CD4-positive, alpha-beta memory T cell (primary cell): ENCODE measurements at places on chromosomes 3 and 15. TPM values are rescaled to one million over a fixed set of nuclear protein-coding genes. Genes with fewer than 3 reads are reported as not detected.

DNA sequence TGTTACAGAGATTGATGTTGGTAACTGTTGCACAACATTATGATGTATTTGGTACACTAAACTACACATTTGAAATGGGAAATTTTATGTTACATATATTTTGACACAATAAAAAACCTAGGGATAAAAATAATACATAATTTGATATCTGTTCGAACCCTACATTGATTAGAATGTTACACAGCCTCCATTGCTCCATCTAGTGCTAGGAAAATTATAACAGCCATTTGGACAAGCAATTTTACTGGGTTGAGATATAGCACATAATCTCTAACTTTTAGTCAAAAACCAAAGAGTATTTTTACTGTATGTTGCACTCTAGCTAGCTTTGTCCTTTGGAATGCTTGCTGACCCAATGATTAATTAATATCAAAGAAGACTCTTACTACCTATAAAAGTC lies 108.1 kb downstream of the LSAMP start:
- no peaks in the 10 kb centered on the region for H3K4me1 ChIP-seq
- no peaks in the 10 kb centered on the region for H3K27me3 ChIP-seq
- H3K27ac ChIP-seq, result no peak overlapping the region
- no peaks in the 10 kb centered on the region for H3K36me3 ChIP-seq
- no peak overlapping the region for H3K4me3 ChIP-seq

GRCh38 chr3:133750259-133750656 lies 4.1 kb downstream of the TF start:
- no peak overlapping the region for H3K27ac ChIP-seq
- no peak overlapping the region for H3K4me3 ChIP-seq
- peaks cover 3% of the 10 kb centered on the region for H3K27me3 ChIP-seq
- no peak for DNase-seq
- no peaks in the 10 kb centered on the region for H3K36me3 ChIP-seq

The APEH gene
- total RNA-seq, result 130 TPM

The KNG1 gene
- not detected for total RNA-seq

DNA sequence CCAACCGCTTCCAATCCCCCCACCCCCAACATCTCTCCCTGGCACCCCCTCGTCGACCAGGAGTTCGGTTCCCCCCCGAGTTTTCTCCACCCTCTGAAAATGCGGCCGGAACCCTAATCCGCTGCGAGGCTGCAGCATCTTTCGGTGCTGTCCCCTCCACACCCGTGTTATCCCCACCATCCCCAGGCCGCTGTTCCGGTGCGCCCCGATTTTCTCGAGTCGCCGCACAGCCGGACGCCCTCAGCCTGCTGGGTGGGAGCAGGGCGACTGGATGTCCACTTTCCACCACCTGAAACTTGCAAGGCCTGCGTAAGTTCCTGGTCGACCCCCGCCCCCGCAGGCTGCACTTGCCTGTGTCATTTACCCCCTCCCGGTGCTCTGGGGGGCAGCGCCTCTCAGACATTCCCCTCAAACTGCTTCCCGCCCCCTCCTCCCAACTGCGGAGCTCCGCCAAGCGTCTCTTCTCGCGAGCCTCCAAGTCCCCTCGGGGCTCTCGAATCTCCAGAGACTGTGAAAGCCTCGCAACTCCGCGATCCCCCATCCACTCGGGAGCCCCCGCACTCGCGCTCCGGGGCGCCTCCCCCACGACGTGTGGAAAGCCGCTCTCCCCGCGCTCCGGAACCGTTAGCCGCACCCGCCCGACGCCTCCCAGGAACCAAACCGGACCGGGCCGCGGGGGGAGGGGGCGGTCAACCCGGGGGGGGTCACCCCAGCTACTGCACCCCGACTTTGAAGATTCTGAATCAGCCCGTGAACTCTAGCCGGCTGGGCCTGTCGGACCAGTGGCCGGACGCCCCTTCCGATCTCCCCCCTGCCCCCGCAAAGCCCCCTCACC lies 566 bp downstream of the ETV5 start:
- no peaks in the 10 kb centered on the region for H3K36me3 ChIP-seq
- H3K27me3 ChIP-seq, result peaks cover 53% of the 10 kb centered on the region
- peak overlapping the region; percentile 43 for H3K4me3 ChIP-seq
- no peak overlapping the region for H3K27ac ChIP-seq

The TAGLN3 gene
- total RNA-seq, result not detected

DNA sequence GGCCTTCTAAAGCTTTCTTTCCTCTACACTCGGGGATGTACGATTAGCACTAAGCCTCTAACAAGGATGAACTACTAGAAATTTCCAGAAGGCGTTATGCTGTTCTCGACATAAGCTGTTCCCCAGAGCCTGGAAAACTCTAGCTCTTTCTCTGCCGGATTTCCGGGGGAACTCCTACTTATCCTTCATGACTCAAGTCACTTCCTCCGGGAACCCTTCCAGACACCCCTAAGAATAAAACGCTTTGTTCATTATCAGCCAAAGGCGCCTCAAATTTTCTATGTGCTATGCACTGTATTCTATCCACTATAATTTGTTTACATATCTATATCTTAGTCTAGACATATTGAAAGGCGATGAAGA lies 455 bp upstream of the SNAP23 start:
- peak overlapping the region; percentile 88 for H3K4me3 ChIP-seq
- no peaks in the 10 kb centered on the region for H3K27me3 ChIP-seq
- no peaks in the 10 kb centered on the region for H3K36me3 ChIP-seq
- no peak for DNase-seq
- H3K4me1 ChIP-seq, result peaks cover 44% of the 10 kb centered on the region
- H3K27ac ChIP-seq, result peak overlapping the region; percentile 72

The ITPKA gene
- 0.36 TPM for total RNA-seq

DNA sequence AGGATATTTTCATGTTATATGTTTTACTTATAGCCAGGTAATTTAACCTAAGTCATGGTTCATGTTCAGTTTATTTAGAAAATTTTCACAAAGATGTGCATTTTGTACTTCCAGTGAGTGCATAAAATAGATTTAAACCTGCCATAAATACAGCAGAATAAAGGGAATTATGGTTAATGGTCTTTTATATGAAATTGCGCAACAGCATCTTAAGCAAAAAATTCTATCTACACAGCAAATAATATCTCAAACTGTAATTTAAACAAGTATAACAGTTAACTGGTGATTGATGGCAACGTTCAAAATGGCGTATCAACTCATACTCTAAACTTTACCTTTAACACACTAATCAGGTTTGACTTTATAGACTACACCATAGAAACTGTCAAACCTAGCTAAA lies 97.6 kb downstream of the ROBO1 start:
- DNase-seq, result no peak
- H3K36me3 ChIP-seq, result no peaks in the 10 kb centered on the region
- H3K4me1 ChIP-seq, result no peaks in the 10 kb centered on the region
- no peaks in the 10 kb centered on the region for H3K27me3 ChIP-seq
- H3K4me3 ChIP-seq, result no peak overlapping the region

DNA sequence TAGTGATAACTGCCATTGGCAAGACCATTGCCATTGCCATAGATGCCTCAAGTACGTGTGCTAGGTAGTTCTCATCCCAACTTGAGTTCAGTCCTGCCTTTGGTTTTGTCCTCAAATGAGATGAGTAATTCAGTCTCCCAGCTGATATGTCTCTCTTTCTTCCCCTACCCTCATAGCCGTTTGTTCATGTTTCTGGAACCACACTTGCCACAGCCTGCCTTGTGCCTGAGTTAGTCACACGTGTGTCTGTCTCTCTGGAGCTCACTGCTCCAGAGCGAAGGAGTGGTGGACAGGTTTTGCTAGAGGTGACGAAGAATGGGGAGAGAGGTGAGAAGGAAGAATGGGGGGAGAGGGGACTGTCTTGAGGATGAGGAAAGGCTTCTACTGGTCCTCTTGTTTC lies 88.0 kb upstream of the IGF1R start:
- no peak overlapping the region for H3K27ac ChIP-seq
- H3K4me1 ChIP-seq, result no peaks in the 10 kb centered on the region
- no peak overlapping the region for H3K4me3 ChIP-seq
- H3K27me3 ChIP-seq, result no peaks in the 10 kb centered on the region
- DNase-seq, result no peak
- no peaks in the 10 kb centered on the region for H3K36me3 ChIP-seq

GRCh38 chr15:84398763-84399701 lies 163.5 kb downstream of the GOLGA6L4 start:
- no peak overlapping the region for H3K27ac ChIP-seq
- H3K36me3 ChIP-seq, result no peaks in the 10 kb centered on the region
- no peak overlapping the region for H3K4me3 ChIP-seq
- peak; percentile 27 for DNase-seq
- H3K4me1 ChIP-seq, result no peaks in the 10 kb centered on the region

DNA sequence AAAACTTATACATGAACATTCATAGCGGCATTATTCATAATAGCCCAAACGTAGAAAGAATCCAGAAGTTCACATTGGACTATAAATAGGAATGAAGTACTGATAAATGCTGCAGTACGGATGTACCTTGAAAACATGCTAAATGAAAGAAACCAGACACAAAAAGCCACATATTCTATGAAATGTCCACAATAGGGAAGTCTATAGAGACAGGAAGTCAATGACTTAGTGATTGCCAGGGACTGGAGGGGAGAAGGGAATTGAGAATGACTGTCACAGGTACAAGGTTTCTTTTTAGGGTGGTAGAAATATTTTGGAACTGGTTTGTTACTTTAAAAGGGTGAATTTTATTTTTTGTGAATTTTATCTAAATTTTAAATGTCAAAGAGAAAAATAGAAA lies 71.4 kb upstream of the SKOR1 start:
- H3K36me3 ChIP-seq, result no peaks in the 10 kb centered on the region
- no peak overlapping the region for H3K27ac ChIP-seq
- peaks cover 31% of the 10 kb centered on the region for H3K4me1 ChIP-seq
- DNase-seq, result no peak

GRCh38 chr3:111979434-111980038 lies 710 bp downstream of the ABHD10 start:
- H3K27me3 ChIP-seq, result no peaks in the 10 kb centered on the region
- no peaks in the 10 kb centered on the region for H3K36me3 ChIP-seq
- H3K27ac ChIP-seq, result peak overlapping the region; percentile 80
- peaks cover 50% of the 10 kb centered on the region for H3K4me1 ChIP-seq
- peak; percentile 35 for DNase-seq

- no peaks in the 10 kb centered on the region for H3K27me3 ChIP-seq
- H3K4me3 ChIP-seq, result no peak overlapping the region
- H3K27ac ChIP-seq, result no peak overlapping the region
- no peaks in the 10 kb centered on the region for H3K4me1 ChIP-seq
Observed at GRCh38 chr15:62975515-62975914, 67.0 kb upstream of the TPM1 start.

DNA sequence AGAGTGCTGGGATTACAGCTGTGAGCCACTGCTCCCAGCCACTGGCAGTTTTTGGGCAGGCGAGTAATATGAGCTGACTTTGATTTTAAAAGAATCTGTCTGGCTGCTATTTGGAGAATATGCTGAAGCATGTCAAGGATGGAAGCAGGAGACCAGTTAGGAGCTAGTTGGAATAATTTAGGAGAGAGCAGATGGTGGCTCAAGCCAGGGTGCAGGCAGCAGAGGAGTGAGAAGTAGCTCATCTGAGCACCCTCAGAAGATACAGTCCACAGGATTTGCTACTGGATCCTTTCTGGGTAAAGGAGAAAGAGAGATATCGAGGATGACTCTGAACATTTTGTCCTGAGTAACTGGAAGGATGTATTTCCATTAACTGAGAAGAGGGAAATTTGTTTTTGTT lies 30.4 kb upstream of the BDH1 start:
- no peak for DNase-seq
- H3K36me3 ChIP-seq, result no peaks in the 10 kb centered on the region
- no peak overlapping the region for H3K27ac ChIP-seq
- no peaks in the 10 kb centered on the region for H3K4me1 ChIP-seq
- no peak overlapping the region for H3K4me3 ChIP-seq

The FETUB gene
- total RNA-seq, result not detected

GRCh38 chr3:126340596-126340942 lies 16.6 kb downstream of the KLF15 start:
- H3K4me1 ChIP-seq, result no peaks in the 10 kb centered on the region
- H3K27ac ChIP-seq, result no peak overlapping the region
- no peaks in the 10 kb centered on the region for H3K36me3 ChIP-seq
- H3K4me3 ChIP-seq, result no peak overlapping the region
- no peaks in the 10 kb centered on the region for H3K27me3 ChIP-seq

The SERPINI2 gene
- not detected for total RNA-seq

DNA sequence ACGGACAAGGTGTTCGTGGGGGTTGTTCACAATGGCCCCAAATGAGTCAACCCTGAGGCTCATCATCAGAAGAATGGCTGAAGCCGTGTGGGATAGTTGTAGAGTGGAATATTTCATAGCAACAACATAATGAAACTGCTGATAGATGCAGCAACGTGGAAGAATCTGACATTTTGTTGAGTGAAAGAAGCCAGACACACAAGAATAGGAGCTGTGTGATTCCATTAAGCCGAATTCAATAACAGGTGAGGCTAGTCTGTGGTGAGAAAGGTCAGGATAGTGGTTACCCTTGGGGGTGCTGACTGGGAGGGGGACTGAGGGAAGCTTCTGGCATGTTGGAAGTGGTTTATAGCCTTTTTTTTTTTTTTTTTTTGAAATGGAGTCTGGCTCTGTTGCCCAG lies 144.0 kb downstream of the SMAD6 start:
- no peak overlapping the region for H3K4me3 ChIP-seq
- DNase-seq, result no peak
- H3K36me3 ChIP-seq, result no peaks in the 10 kb centered on the region
- peaks cover under 1% of the 10 kb centered on the region for H3K4me1 ChIP-seq

The RPP14 gene
- 15.4 TPM for total RNA-seq

DNA sequence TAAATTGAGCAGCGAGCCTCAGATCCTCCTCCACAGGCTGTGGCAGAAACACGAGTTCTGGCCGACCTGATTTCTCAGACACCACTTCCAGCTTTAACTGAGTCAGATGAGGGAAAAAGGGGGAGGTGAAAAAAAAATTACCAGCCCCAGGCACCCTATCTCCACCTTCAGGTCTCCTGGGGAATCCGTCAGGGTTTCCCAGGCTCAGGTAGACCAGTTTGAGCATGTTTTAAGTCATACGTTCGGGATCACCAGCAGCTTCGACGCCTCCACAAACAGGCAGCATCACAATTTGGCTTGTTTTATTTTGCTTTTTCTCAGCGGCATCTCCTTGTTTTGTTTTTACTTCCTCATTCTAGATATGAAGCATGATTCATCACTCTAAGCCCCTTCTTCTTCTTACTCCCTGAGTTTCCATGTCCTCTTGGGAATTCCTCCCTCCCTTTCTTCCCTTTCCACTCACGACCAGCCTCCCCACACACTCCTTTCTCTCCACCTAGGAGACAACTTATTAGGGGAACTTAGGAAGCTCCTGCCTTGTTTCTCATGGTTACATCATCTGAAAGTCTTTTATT lies 190.1 kb downstream of the ZNF621 start:
- H3K4me3 ChIP-seq, result no peak overlapping the region
- no peaks in the 10 kb centered on the region for H3K27me3 ChIP-seq
- H3K27ac ChIP-seq, result no peak overlapping the region

- H3K4me1 ChIP-seq, result no peaks in the 10 kb centered on the region
- no peak overlapping the region for H3K27ac ChIP-seq
- no peaks in the 10 kb centered on the region for H3K27me3 ChIP-seq
- no peak for DNase-seq
- no peaks in the 10 kb centered on the region for H3K36me3 ChIP-seq
Observed at GRCh38 chr3:133548090-133548489, 25.4 kb upstream of the CDV3 start.

The BFSP2 gene
- total RNA-seq, result not detected
